Osteoblast (primary cell): ENCODE measurements at places on chromosomes 7 and 10. TPM values are rescaled to one million over a fixed set of nuclear protein-coding genes. Genes with fewer than 3 reads are reported as not detected.

Gene SCIN
- total RNA-seq = 4.7 TPM in 2 replicates

Gene PVRIG
- not detected in 2 replicates for total RNA-seq

Gene FGFR2
- total RNA-seq = 9.7 and 13.8 TPM in 2 replicates

Gene GNA12
- total RNA-seq = 27.1 and 32.7 TPM in 2 replicates

Gene C10orf67
- not detected in 2 replicates for total RNA-seq

Gene GALNT11
- total RNA-seq = 42.7 and 51.3 TPM in 2 replicates

Gene BMPER
- 9.7 and 11.2 TPM in 2 replicates for total RNA-seq

Gene NPSR1
- total RNA-seq = not detected in 2 replicates

Gene PARG
- total RNA-seq = 30.6 and 33.7 TPM in 2 replicates

Gene CALML3
- total RNA-seq = not detected in 2 replicates
